ENCODE measurements at places on chromosomes 2 and 18.
A peak's percentile ranks its signal among the peaks of the same experiment; 100 is the strongest.

- no peak for DNase-seq
Observed at GRCh38 chr2:33598561-33599174, 431 bp downstream of the FAM98A start.

DNA sequence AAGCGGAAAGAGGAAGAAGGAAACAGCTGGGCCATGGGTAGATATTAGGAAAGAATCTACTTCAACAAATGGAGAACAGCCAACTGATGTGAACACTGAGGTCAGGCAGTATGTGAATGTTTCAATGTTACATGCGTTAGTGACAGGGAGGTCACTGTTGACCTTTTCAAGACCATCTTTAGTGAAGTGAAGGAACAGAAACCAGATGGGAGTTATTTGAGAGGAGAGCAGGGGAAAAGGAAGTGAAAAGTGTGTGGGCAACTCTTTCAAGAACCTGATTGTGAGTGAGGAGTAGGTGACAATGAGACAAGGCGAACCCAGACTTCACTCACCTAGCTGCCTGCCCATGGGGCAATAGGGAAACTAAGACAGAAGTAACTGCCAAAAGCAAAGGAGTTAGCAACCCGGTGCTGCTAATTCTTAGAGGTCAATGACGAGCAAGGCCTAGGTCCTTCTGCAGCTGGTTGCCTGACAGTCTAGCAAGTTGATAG, 67.0 kb downstream of the SP3 start:
- no peak for DNase-seq

- DNase-seq: no peak
Observed at GRCh38 chr2:208546107-208546506, 139.5 kb downstream of the PTH2R start.

GRCh38 chr2:232336241-232336736, 42.3 kb upstream of the ALPP start:
- no peak for DNase-seq

- DNase-seq: no peak
Observed at GRCh38 chr2:237223201-237223861, 137.6 kb downstream of the COPS8 start.

GRCh38 chr2:6971502-6971901, 54.3 kb downstream of the RNF144A start:
- DNase-seq: no peak

GRCh38 chr2:143615562-143615961, 486.3 kb downstream of the ARHGAP15 start:
- no peak for DNase-seq

DNA sequence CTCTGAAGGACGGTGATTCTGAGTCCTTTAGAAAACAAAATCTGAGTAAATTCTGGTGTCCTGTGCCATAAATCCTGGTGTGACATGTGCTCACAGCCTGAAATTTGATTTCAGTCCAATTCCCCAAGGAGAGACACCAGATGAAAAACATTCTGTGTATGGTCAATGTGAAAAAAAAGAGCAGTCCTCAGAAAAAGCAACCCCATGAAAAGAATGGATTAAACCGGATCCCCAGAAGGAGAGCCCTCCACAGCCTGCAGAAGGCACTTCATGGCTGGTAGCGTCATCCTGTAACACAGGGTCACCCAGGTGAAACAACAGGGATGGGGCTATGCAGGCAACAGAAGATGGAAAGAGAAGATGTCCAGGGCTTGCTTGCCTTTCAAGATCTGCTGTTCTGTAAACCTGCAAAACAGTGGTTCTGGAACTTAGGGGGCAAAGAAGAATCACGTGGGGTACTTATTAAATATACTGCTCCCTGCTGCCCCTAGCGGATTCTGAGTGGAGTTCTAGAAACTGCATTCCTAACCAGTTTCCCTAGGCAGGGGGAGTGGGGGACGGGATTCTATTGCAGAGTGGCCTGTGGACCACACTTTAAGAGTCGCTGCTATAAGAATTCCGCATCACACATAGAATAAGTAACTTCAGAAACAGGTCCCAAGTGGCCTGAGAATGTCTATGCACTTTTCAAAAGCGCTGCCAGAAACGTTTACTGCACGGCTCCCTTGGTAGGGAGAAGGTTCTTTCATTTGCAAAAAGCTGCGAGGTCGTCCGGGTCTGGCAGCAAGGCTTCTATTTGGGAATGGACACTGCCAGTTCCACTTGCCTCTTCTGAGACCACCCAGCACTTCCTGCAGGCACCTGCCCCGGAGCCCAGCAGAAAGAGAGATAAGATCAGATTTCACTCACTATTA, 118.9 kb upstream of the ARL5A start:
- DNase-seq: no peak

DNA sequence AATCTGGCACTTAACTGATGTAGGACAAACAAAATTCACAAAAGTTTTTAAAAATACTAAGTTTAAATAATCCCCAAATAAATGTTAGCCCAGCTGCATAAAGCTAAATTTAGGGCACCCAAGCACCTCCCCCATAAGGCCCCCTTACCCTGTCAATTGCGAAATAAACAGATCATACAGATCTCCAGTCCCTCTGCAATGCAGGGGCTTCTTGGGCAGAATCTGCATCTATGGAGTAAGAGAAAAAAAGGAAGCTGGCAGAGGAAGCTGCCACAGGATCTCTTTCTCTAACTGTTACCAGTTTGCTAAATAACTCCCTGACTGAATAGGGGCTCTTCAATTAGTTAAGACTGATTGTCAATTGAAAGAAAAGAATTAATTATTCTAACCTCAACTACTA, 117.7 kb downstream of the MEMO1 start:
- DNase-seq: no peak

- DNase-seq: no peak
Observed at GRCh38 chr2:223494942-223495341, 107.2 kb downstream of the SCG2 start.

DNA sequence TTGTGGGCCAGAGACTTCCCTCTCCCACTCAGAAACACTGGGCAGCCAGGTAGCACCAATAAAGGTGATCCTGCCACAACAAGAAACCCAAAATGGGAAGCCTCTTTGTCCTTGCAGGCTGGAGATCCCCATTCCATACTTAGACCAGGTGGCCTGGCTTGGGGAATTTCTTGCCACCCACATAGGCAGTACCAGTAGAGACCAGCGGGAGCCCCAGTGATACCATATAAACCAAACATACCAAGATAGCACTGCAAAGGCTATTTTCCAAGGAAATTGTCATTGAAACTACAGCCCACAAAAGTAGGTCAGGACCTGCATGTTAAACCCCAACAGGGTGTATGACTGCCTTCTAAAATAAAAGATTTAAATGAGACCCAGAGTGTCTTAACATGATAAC, 171.6 kb downstream of the DIS3L2 start:
- DNase-seq: no peak

DNA sequence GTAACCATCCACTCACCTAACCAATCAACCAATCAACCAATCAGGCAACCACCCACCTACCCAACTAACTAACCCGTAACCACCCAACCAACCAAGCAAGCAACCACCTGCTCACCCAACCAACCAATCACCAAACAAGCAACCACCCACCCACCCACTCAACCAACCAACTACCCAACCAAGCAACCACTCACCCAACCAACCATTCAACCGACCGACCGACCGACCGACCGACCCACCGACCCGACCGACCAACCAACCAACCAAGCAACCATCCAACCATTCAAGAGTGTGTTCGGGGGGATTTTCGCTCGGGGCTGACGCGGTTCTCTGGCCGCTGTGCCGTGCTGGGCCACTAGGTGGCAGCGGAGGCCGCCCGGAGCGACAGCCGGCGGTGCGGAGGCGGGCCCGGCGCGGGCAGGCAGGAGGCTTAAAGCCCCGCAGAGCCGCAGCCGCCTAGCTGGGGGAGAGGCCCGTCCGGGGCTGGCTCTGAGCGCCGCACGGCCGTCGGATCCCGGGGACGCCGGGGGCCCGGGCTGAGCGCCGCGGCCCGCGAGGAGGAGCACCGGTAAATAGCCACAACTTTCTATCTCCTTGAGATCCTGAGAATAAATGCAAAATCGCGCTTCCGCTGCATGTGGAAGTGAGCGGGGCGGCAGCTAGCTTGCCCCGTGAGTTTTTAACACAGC, at the start of gene MC5R:
Gene MC5R, plus strand, starts transcription at position 443 of the 689 bp plus-strand sequence. CDS start 1,617 bp downstream, outside the sequence.
- DNase-seq: peak; percentile 73

DNA sequence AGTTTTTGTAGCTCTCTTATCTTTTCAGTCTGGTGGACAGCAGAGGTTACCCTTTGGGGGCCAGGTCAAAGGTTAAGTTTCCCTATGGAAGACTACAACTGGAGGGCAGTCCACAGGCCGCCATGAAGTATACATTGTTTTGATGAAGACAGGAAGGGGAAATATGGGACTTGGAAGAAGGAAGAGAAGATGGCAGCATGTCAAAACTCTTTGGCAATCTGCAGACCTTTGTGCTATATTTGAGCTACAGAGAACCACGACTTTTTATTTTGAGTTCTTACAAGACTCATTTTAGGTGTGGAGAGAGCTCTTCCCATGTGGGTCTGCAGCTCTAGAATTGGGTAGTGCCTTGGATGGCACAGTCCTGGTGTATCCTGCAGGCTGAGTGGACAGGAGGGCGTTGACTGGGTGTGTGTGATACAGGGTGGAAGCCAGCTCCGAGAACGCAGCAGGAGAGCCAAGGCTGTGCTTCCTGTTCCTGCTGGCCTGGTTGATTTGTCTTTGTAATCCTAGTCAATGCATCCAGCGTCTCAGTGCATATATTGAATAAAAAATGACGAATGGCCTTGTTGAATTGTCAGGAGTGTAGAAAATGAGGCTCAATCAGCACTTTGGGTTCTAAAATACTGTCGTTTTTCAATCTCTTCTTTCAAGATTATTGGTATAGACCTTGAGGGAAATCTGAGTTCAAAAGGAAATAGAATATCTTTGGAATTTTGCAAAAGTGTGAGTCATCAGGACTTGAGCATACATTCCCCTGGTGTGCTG, 11.5 kb downstream of the ITGA6 start:
- no peak for DNase-seq

GRCh38 chr2:37414470-37414949, 70.1 kb downstream of the QPCT start:
- no peak for DNase-seq
